CD4-positive, alpha-beta T cell treated with Interleukin-17A for 1 hour (primary cell): ENCODE measurements at places on chromosomes 5 and 9.

DNA sequence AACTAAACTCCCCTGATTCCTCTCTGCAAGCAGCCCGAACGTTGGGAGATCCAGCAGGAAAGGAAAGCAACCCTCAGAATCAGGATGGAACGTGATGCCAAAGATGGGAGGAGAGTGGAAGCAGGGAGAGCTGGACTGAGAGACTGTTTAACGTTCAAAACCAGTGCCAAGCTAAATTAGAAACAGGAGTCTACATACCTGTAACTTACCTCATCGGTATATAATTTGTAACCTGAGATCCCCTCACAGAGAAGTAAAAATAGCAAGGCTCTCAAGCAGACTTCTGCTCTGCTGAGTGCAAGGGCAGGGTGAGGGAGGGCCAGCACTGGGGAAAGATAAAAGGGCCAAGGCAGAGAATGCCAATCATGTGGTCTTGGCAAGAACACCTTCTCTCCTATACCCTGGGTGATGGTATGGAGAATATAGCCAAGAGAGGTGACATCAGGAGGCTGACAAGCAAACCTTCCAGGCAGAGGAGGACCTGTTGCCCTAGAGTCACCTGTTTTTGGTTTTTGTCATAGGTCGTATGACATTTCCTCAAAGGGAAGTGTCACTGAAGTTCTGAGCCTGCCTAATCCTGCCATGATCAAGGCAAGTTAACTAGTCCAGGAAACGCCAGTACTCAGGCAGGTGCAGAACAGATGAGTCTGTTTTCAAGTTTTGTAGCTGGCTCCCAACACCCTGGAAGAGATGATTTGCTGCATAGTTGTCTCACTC, 472.0 kb downstream of the NFIB start:
- no peak for DNase-seq

GRCh38 chr5:96149546-96149945, 187.9 kb upstream of the ELL2 start:
- DNase-seq: no peak

DNA sequence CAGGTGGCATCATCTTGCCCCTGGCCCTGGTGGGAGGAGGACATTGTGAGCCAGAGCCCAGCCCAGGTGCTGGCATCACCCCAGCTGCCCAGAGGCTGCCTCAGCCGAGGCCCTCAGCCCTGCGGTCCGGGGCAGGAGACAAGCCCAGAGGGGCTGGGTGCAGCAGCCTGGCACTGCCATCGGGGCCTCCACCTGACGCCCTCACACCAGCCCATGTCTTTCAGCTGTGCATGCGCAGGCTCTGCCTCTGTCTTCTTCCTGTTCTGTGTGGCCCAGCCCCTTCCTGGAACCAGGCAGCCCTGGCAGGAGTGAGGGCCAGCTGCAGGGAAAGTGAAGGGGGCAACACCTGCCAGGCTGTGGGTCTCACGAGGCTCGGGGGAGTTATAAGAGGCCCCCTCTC, 4.8 kb upstream of the CEL start:
- DNase-seq: no peak

GRCh38 chr5:10301842-10302610, 5.7 kb downstream of the CMBL start:
- no peak for DNase-seq

DNA sequence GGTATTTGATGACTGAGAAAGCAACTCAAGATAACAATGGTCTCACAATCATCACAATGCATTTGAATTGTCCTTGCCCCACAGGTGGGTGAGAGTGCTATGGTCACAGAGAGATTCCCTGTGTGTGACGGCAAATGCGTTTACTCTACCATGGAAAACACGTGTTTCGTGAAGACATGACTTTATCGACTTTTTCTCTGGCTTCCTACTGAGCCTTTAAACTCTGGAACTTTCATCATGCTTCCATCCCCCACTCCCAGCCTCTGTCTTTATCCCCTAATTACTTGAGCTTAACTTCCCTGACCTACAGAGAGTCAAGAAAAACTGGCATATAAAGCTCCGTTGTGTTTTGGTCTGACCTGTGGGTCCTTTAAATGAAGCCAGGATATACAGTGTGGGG, 414.1 kb upstream of the CLINT1 start:
- no peak for DNase-seq

DNA sequence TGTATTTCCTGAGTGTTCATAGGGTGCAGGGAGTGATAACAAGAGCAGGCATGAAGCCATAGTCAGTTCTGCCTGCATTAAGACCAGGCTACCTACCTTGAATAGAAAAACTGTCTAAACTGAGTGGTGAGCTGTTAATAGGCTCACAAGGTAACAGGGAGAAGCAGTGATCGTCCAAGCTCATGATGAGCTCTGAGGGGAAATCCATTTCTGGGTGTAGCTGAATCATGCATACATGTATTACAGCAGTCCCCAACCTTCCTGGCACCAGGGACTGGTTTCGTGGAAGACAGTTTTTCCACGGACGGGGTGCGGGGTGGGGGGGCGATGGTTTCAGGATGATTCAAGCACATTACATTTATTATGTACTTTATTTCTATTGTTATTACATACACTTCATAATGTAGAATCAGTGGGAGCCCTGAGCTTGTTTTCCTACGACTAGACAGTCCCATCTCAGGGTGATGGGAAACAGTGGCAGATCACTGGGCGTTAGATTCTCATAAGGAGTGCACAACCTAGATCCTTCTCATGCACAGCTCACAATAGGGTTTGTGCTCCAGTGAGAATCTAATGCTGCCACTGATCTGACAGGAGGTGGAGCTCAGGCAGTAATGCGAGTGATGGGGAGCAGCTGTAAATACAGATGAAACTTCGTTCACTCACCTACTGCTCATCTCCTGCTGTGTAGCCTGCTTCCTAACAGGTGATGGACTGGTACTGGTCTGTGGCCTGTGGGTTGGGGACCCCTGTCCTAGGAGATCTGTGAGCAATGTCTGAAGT, 100.0 kb upstream of the IL6ST start:
- peak; percentile 18 for DNase-seq
